Endothelial cell of umbilical vein (primary cell): ENCODE measurements at places on chromosomes 12 and 14. TPM values are rescaled to one million over a fixed set of nuclear protein-coding genes. Genes with fewer than 3 reads are reported as not detected.

FOXM1 gene
- 110 and 136 TPM in 2 replicates for total RNA-seq

NKX2-1 gene
- not detected in 2 replicates for total RNA-seq

DNA sequence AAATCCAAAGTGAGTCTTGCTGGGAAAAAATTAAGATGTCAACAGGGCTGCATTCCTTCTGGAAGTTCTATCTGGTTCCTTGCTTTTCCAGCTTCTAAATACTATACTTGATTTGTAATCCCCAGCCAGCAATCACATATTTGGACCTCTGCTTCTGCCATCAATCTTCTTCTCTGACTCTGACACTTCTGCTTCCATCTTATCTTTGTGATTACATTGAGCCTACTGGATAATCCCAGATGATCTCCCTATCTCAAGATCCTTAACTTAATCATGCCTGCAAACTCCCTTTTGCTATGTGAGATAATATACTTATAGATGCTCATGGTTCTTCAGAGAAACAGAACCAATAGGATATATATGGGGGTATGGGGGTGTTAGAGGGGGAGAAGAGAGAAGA lies 49.9 kb upstream of the ZDHHC17 start:
- no peak for DNase-seq

GRCh38 chr14:73861073-73861472 lies 9.4 kb downstream of the PTGR2 start:
- DNase-seq = no peak

TGM1 gene
- 3.4 and 3.9 TPM in 2 replicates for total RNA-seq

- no peak for DNase-seq
Measured at GRCh38 chr12:31008241-31008761, 65.4 kb upstream of the DDX11 start.

DNA sequence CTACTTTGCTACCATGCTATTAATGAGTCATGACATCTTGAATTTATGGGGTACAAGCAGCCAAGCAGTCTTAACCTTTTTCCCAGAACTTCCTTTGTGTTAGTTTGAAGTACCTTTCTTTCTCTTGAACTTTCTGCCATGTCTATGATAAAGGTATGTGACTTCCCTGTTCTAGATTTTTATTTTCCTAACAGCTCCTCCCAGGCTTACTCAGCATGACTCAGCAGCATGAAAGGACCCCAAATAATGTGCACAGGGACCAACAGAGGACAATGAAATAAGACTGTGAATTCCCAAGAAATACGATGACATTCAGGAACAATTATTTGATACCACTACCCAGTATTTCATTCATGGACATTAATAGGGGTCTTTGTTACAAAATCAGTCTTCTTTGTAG lies 60.0 kb downstream of the TTC6 start:
- no peak for DNase-seq

- no peak for DNase-seq
Measured at GRCh38 chr14:63361790-63362189, 43.1 kb upstream of the GPHB5 start.

DNA sequence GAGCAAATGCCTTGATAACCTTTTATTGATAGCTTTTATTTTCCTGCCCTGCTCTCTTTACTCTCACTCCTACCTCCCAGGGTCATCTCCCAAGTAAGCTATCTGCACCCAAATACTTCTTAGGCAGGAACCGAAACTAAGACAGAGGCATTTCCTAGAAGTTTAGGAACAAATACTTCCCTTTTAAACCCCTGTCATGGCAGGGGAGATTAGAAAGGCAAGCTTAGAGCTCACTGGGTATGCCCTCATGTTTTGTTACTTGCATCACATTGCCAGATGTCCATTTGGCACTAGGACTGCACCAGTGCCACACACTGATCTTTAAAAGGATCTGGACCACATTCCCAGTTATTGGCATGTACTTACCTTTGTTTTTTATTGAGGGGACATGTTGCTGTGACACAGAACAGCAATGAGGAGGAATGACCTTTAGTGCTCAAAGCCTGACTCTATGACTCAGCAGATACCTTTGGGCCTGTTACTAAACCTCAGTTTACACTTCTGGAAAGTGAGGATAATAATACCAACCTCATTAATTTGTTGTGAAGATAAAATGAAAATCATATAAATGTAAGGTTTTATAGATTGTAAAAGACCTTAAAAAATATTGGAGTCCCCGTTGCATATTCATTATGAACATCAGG lies 40.9 kb upstream of the MBIP start:
- DNase-seq = no peak

CCT2 gene
- total RNA-seq = 245 and 256 TPM in 2 replicates

DNA sequence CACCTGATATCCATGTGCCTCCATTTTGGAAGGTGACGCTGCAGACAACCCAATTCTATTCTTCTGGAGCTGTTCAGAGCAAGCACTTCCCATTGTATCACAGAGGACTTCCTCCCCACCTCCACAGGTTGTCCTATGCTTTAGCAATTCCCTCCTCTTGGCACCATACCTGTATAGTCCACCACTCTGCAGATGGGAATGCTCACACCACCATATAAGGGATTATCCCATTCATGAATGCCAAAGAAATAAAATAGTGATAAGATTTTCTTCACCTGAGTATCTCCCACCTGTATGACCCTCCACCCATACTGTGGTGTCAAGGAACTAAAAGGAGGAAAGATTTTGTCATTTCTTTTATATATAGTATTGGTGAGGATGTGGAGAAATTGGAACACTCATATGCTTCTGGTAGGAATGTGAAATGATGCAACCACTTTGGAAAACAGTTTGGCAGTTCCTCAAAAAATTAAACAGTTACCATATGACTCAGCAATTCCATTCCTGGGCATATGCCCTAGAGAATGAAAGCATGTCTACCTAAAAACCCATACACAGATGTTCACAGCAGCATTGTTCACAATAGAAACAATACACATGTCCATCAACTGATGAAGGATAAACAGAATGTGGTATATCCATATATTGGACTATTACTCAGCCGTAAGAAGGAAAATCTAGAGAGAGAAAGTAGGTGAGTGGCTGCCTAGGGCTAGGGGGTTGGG lies 75.2 kb downstream of the FIGNL2 start:
- DNase-seq = peak; percentile 27

DNA sequence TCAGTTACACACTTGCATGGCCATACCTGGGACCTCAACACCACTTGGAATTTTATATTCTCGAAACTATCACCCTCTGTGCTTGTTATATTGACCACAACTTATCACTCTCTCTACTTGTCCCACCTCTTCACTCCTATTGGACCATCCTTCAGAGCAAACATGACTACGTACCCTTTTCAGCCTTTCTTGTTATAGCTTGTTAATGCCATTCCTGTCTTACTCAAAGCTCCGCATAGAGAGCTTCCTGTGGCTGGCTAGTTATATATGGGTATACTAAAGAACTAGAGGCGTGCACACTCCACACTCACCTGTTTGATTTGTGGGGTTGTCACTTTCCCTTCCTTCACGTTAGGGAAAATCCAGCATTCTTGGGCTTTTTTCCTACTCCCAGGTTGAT lies 26.3 kb upstream of the FRS2 start:
- no peak for DNase-seq

C14orf39 gene
- not detected in 2 replicates for total RNA-seq

- DNase-seq = peak; percentile 86
Measured at GRCh38 chr12:20472102-20472782, 103.9 kb downstream of the PDE3A start.

GRCh38 chr12:132167611-132168310 lies 23.5 kb downstream of the NOC4L start:
- DNase-seq = no peak

GRCh38 chr14:33393231-33393894 lies 454.7 kb downstream of the NPAS3 start:
- DNase-seq = no peak

NINJ2 gene
- total RNA-seq = 0.75 and 1.4 TPM in 2 replicates

SLC6A15 gene
- total RNA-seq = 0.24 and 1.1 TPM in 2 replicates

GPX2 gene
- total RNA-seq = not detected in 2 replicates

DNA sequence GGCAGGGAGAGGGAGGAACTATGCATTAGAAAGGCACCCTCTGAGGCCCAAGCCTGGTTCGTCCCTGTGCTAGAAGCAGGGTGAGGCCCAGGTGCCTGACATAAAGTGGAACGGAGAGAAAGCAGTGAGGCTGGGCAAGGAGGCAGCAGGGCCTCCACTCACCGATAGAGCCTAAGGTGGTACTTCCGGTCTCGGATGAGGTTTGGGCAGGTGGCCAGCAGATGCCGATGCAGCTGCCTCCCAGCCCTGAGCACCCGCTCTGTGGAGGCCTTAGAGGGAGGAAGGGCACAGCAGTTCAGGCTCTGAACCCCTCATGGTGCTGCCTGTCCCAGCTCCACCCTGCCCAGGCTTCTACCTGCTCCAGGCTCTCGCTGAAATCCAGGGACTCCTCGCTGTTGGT lies 7.1 kb downstream of the RAPGEF3 start:
- DNase-seq = no peak

DNA sequence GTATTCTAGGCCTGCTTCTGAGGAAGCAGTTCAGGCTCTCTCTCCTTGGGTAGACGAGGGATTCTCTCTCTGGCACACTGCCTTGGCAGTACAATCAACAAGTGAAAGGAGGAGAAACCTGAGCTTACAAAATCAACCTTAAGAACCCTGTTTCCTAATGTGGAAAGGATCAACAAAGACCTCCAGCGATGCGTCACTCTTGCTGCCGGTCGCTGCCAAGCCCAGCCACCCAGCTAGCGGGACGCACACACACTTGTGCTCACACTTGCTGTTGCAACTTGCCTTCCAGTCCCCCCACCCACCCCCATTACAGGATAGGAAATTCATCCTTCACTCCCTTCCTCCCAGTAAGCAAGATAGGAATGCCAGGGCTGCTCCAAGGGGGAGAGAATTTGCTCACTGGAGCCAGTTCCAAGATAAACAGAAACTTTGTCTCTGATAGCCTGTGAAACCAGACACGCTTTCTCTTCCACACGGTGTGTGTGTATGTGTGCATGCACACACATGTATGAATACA lies 144.3 kb downstream of the BCL11B start:
- no peak for DNase-seq

DNA sequence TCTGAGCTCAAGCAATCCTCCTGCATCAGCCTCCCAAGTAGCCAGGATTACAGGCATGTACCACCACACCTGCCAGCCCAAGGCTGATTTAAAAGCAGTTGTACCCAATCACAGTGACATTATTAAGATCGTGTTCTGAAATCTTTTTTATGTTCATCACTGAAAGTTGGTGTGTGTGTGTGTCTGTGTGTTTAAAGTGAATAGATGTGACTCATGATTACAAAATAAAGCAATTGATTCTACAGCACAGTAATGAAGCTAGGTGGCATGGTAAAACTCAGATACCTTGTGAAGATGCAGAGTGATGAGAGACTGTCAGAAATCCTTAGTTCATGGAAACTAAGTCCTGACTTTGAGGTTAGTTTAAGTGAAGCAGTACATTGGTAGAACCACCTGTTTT lies 74.2 kb upstream of the ATP2B1 start:
- no peak for DNase-seq

HOXC13 gene
- total RNA-seq = not detected in 2 replicates

DNA sequence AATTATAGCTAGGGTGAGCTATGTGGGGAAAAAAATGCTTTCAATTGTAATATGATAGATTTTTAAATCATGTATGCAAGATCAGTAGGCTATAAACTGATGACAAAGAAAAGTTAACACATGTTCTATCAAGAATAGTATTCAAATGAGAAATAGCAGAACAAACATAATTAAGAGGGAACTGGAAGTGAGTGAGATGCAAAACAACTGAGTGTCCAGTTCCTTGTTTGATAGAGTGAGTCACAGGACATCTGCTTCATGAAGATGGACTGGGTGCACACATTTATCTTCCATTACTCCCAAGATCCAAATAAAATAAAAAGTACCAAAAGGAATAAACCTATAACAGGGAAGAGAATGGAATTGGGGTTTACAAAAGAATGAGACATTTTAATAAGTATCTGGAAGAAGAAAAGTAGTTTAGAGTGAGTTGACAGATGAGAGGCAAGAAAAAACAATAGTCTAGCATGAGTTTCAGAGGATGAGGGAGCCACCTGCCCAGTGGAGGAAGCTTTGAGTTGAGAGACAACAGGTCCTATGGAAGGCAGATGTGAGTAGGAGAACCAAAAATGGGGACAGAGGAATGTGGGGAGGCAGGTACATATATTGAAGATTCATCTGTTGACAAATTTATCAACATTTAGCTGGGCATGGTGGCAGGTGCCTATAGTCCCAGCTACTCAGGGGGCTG lies 178.1 kb upstream of the ARHGAP5 start:
- no peak for DNase-seq

- DNase-seq = no peak
Measured at GRCh38 chr14:70828188-70828587, 18.9 kb upstream of the MAP3K9 start.

VCPKMT gene
- 6.9 and 9.2 TPM in 2 replicates for total RNA-seq
